ENCODE measurements at places on chromosomes 2 and 18.

- DNase-seq: no peak
Measured at GRCh38 chr18:22475426-22476100, 57.8 kb upstream of the CTAGE1 start.

GRCh38 chr2:220555961-220556630 is 928.7 kb downstream of the SLC4A3 start:
- no peak for DNase-seq

GRCh38 chr2:142445551-142446072 is 314.8 kb upstream of the LRP1B start:
- DNase-seq: no peak

DNA sequence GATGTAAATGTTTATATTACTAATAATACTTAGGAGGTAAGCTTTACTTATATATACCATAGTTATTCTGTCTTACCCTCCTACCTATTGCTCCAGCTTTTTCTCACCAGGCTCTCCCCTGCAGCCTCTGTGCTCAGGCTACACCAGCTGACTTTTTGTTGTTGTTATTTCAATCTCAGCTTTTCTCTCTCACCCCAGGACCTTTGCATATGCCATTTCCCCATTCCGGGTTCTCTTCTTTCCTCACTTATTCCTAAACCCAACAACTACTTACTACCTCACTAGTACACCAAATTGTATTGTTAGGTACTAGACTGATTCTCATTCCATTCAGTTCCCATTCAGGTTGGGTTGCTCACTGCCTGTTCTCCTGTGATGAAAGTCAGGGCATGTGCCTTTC is 156.2 kb upstream of the BOD1L2 start:
- DNase-seq: no peak

DNA sequence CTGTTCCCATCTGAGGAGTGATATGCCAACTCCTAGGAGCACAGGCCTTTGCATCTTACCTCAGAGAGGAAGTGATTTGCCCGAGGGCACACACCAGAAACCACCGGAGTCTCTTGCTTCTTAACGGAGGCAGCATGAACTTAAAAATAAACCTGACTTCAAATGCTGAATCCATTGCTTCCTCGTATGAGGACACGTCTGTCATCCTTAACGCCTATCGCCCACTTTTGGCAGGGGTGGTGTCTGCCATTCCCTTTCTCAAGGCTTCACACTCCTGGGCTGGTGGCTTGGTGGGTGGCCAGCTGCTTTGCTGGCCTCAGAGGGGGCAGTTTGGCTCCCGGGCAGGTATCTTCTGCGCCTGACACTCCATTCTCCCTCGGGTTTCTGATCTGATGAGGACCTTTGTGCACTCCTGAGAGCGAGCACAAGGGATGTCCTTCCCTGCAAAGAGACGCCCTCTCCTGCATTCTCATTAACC is 1.1 kb upstream of the PREB start:
- DNase-seq: no peak

GRCh38 chr2:45255563-45255962 is 246.3 kb upstream of the SIX2 start:
- no peak for DNase-seq

DNA sequence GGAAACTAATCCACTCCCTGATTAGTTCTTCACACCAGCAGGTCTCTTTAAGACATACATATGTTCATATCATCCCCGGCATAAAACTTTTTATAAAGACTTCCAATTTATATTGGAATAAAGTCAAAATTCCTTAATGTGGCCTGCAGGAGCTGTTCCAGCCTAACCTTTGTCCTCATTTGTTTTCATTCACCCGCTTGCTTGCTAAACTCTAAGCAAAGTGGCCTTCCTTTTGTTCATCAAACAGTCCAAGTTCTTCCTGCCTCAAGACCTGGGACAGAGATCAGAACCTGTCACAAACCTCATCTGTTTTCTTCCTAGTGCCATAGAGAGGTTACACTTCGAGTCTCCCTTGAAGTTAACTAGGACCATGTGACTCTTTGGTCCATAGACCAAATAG is 339.4 kb upstream of the ID2 start:
- DNase-seq: no peak

DNA sequence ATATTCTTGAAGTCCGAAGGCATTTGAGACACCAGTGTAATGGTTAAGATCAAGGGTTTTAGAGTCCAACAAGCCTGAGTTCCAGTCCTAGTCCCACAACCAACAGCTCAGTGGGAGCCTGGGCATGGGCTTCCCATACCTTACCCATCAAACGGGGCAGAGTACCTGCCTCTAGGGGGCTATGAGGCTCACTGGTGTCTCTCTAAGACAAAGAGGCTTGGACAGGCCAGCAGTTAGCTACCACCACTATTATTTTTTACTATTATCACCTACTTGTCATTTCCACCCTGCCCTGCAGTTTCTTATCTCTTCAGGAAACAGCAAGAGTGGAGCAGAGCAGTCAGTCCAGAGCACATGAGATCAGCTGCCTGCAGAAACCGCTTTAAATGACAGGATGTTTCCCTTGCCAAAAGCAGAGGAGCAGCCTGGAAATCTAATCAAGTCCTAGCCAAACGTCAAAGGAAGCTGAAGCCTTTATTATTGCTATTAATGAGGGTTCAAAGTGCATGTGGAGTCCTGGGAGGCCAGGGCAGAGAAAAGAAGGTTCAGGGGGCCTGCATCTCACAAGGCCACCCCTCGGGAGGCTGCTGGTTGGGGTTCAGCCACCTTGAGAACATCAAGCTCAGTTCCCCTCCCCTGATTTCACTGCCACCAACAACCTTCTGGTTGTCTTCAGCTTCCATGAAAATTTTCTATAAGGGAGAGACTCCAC is 66.6 kb downstream of the STPG4 start:
- no peak for DNase-seq

DNA sequence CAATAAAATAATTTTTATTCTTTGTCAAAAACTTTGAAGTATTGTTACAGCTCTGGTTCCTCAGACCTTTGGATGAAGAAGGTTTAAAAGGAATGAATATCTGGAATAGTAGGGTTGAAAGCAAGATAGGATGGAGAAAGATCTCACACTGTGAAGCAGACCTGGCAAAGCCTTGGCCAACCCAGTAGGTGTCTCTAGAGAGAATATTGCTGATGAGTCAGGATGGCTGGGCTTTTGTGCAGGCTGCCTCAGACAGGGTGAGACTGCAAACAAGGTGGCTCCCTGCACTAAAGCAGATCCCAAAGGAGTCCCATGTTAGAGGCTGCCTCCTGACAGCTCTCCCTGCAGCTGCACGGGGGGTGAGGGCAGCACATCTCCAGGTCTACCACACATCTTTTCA is 226.0 kb upstream of the ITGA4 start:
- no peak for DNase-seq

GRCh38 chr2:106278112-106278876 is 84.2 kb upstream of the UXS1 start:
- no peak for DNase-seq

DNA sequence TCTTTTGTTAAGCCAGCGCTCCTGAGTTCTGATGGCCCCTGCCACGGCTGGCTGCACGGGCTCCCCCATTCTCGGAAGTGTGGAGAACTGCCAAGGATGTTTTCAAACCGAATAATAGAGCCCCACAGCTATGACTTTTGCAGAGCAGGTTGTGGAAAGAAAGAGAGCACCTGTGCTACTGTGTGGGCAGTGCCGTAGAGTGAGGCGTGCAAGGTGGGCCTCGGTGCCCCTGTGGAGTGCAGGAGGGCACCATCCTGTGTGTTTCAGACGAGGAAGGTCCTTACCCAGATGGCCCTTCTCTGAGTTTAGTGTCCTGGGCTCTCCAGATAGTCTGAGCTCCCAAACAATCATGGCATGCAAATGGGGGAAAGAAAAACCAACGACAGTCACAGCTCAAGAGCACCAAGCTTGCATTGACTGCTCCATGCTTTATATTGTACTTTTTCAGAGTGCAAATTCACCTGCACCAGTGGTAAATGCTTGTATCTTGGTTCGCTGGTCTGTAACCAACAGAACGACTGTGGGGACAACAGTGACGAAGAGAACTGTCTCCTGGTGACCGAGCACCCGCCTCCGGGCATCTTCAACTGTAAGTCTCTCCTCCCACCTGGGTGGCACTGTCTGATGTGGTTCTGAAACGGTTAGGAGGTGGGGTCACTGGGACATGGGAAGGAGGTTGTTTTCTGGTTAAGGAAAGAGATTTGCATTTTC is 219.4 kb downstream of the LDLRAD4 start:
- peak; percentile 67 for DNase-seq

DNA sequence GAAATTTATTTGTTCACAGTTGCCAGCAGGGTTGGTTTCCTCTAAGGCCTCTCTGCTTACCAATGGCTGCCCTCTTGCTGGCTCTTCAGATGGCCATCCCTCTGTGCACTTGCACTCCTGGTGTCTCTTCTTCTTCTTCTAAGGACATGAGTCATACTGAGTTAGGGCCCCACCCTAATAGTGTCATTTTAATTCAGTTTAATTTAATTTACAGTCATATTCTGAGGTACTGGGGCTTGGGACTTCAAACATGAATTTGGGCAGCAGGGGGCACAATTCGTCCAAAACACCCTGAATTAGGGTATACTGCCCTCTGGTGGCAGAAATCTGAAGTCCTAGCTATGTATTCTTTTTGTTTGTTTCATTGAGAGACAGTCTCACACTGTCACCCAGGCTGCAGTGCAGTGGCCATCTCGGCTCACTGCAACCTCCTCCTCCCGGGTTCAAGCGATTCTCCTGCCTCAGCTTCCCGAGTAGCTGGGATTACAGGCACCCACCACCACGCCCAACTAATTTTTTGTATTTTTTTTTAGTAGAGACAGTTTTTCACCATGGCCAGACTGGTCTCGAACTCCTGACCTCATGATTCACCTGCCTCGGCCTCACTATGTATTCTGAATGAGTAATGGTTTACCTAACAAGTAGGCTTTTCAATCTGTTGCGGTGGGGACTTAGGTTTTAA is 19.8 kb downstream of the SLC4A1AP start:
- peak; percentile 82 for DNase-seq

- peak; percentile 16 for DNase-seq
Measured at GRCh38 chr18:21741562-21742314, 1.1 kb downstream of the MIB1 start.

GRCh38 chr2:158481116-158481515 is 24.4 kb downstream of the PKP4 start:
- DNase-seq: no peak

DNA sequence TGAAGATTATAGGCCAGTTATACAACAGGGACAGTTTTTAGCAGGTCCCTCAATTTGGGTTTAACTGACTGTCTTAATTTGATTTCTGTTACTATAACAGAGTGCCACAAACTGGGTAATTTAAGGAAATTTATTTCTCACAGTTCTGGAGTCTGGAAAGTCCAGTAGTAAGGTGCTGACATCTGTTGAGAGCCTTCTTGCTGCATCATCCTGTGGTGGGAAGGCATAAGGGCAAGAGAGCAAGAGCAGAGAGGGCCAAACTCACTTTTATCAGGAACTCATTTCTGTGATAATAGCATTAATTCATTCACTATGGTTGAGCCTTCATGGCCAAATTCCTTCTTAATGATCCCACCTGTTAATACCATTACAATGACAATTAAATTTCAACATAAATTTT is 36.5 kb downstream of the DIS3L2 start:
- no peak for DNase-seq

- DNase-seq: no peak
Measured at GRCh38 chr18:63553081-63553480, 10.9 kb downstream of the SERPINB12 start.

DNA sequence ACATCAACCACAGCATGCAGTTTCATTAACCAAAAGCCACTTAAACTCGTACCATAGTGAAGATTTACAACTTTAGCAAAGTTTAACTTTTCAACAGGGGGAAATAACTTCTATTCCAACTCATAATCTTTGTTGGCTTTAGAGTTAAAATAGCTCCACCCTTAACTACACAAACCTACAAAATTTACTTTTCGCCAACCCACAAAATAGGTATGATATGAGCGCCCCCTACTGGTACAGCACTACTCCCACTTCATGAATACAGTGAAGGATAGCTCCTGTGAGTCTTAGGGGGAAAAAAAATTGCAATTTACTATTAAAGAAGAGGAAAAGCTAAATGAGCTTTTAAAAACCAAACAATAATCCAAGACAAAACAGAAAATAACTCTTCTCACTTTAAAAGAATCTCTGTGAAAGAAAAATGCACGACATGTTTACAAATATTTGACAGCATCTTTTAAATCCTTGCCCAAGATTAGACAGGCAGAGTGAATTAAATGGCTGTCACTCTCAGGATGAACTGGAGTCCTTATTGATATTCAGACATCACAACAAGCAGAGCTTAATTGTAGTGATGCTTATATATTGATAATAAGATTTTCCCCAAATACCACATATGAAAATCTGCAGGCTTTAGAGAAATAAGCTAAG is 32.2 kb downstream of the TMEFF2 start:
- peak; percentile 59 for DNase-seq

- DNase-seq: no peak
Measured at GRCh38 chr18:62577765-62578164, 54.9 kb downstream of the ZCCHC2 start.

DNA sequence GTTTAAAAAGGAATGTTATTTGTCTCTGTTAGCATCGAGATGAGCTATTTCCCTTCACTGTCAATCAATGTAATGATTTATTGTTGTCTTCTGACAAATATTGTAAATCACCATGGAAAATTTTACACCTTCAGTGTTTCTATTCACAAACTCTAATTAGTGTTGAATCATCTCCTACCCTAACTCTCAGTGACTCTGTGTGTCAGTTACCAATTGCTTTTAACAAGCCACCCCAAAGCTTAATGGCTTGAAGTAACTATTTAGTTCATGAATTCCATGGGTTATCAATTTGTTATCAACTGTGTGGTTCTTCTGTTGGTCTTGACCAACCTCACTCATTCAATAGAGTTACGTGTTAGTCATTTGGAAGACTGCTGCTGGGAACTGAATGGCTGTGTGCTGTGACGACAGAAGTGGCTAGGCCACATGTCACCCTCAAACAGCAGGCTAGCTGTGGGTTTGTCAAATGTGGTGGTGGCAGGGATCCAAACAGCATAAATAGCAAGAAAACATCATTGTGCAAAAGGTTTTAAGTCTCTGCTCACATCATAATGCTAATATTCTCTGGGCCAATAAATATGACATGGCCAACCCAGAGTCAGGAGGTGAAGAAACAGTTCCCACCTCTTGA is 910.8 kb upstream of the CDH2 start:
- no peak for DNase-seq

- DNase-seq: no peak
Measured at GRCh38 chr2:85682378-85682777, 11.8 kb upstream of the GNLY start.

- no peak for DNase-seq
Measured at GRCh38 chr2:52904355-52904891, 863.2 kb upstream of the CHAC2 start.

DNA sequence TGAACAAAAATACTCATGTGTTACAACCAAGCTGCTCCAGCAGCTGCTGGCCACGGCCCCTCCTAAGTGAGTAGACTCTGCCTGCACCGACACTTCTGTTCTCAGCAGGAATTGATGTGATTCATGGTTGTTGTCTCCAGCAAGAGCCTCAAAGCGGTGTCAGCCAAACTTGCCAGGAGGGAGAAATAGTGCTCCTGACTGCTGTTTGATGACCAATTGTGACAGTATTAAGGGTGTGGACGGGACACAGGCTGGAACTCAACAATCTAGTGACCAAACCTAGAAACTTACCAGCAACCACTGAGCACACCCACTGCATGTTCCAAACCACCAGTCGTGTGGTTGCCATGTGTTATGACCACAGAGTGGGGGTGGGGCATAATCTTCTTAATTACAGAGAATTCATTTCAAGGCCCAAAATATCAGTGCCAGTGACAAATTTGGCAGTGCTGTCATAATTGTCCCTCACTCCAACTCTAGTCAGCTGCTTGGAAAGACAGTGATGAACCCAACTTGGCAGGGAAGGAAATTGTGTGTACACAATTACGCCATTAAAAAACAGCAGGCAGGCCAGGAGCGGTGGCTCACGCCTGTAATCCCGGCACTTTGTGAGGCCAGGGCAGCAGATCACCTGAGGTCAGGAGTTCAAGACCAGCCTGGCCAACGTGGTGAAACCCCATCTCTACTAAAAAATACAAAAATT is 30.4 kb downstream of the FBLN7 start:
- DNase-seq: no peak
